ENCODE measurements at places on chromosomes 1 and 21.
A peak's percentile ranks its signal among the peaks of the same experiment; 100 is the strongest.

DNA sequence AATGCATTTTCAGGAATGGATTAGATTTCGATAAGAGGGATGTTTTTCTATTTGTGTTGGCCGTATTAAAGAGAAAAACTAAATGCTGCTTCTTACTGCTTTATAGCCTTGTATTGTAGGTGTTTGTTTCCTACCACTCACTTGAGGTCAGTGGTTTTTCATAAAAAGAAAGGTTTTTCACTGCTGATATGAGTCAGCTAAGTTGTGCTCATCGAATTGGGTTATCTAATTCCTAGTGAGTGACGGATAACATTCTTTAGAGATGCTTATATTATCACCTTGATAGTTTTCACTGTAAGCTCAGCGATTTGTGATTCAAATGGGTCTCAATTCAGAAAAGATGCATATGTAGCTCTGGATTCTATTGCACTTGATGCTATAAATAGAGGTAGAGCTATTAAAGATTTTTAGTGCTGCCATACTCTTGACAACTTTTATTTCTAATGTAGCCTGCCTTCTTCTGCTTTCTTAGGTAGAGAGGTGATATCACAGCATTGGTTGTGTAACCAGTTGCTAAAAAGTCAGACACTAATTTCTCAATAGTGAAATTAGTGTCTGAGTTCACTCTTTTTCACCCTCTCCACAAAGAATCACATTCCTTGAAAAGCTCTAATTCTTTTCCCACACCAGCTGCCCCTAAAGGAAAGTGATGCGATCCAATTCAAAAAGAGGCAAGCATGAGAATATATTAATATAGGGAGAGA, 180.0 kb downstream of the RASAL2 start:
- no peak for DNase-seq

- no peak for DNase-seq
Measured at GRCh38 chr1:8026976-8027747, 1.1 kb upstream of the ERRFI1 start.

GRCh38 chr1:9561429-9561828, 22.2 kb downstream of the SLC25A33 start:
- DNase-seq = no peak

DNA sequence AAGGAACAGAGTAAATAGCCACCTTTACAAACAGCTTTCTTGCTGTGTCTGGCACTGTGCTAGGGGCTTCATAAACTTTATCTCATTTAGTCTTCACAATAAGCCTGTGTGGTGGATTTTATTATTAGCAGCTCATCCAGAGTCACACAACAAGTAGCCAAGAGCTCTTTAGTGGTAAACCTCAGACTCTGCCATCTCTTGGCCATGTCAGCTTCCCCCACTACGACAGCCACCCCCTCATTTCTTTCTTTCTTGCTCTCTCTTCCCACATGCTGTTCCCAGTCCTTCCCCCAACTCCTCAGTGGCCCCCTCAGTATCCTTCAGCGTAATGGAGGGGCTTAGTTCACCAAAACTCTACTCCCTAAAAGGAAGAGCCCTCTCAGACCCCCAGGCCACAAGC, 1.2 kb upstream of the ZNF683 start:
- no peak for DNase-seq

DNA sequence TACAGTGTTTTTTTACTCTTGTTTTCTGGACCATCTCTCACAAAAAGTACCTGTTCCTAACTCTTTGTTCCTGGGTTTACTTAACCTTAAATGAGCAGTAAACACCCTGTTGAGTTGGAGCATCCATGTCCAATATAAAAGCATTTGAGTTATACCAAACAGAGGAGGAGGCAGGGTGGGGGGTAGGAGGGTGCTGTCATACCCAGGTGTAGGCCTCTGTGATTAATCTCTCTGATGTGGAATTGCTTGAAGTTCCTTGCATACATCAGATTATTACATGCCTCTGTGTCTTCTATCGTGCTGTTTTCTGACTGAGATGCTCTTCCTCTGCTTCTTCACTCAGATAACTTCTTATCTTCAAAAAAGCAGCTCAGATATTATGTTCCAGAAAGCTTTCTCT, 28.1 kb upstream of the RGS18 start:
- no peak for DNase-seq

GRCh38 chr1:111101854-111102642, 37.8 kb downstream of the DRAM2 start:
- DNase-seq = no peak

DNA sequence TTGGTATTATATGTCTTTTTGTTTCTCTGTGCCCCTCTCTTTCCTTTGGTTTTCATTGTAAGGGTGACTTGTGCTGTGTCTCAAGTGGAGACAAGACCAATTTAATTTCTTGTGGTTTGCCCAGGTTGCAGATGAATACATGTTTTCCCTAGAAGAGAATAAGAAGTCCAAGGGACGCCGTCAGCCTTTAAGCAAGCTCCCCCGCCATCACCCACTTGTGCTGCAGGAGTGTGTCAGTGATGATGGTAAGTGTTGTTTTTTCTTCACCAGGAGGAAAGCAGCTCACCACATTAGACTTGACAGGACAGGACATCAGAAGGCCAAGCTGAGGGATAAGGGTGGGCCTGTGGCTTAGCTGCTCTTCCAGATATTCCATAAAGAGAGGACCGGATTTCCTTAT, 23.8 kb upstream of the ST3GAL3 start:
- no peak for DNase-seq

DNA sequence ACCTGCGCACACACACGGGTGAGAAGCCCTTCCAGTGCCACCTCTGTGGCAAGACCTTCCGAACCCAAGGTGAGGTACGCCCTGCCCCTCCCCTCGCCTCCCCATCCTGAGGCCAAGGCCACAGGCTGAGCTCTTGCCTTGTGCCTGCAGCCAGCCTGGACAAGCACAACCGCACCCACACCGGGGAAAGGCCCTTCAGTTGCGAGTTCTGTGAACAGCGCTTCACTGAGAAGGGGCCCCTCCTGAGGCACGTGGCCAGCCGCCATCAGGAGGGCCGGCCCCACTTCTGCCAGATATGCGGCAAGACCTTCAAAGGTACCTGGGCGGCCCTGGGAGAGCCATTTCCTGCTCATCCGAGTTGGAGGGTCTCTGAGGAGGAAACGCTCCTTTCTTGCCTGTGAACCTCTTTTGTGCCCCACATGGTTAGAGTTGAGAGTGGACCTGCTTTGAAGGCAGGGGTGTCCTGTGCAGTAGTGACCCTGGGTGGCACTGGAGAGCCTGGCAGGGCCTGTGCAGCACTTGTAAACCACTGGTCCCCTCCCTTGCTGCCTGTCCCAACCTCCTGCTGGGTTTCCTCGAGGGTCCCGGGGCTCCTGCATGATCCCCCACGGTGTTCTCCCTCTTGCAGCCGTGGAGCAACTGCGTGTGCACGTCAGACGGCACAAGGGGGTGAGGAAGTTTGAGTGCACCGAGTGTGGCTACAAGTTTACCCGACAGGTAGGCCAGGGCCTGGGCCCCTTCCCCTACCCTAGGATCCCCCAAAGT, 8.5 kb downstream of the ZBTB48 start:
- DNase-seq = no peak

- DNase-seq = no peak
Measured at GRCh38 chr1:18726368-18726767, 95.7 kb downstream of the PAX7 start.

GRCh38 chr1:116373431-116374352, 648 bp downstream of the ATP1A1 start:
- peak; percentile 56 for DNase-seq

GRCh38 chr1:62307895-62308492, 11.2 kb downstream of the KANK4 start:
- no peak for DNase-seq

DNA sequence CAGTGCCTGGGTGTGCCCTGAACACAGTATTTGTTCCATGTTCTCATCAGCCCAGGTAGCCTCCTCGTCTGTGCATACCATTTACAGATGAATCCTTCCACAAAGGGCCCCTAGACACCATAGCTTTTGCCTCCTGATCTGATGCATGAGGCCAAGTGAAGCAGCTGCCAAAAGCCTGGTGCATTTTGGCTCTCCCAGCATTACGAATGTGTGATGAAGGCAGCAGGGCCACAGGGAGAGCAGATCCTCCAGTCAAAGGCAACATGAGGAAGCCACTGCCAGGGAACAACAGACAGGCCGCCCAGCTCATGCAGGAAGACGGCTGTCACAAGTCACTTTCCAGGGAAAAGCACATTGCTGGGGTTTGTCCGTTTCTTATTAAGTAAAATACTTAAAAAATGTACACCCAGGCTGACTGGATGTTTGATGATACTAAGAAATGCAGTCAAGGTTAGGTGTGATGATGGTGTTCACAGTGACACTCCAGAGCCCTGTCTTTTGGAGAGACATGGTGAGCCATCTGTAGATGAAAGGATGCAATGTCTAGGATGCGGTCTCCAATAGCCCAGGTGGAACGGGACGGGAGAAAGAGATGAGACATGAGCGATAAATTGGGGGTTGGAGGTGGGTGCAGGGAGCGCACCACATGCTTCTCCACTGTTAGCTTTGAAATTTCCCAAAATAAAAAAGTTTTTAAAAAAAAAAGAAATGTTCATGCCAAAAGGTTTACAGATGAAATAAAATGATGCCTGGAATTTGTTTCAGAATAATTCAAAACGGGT, 48.7 kb downstream of the NPHP4 start:
- no peak for DNase-seq

GRCh38 chr1:159686599-159687299, 27.6 kb downstream of the CRP start:
- DNase-seq = no peak

GRCh38 chr1:85628791-85629531, 48.4 kb downstream of the CCN1 start:
- no peak for DNase-seq

DNA sequence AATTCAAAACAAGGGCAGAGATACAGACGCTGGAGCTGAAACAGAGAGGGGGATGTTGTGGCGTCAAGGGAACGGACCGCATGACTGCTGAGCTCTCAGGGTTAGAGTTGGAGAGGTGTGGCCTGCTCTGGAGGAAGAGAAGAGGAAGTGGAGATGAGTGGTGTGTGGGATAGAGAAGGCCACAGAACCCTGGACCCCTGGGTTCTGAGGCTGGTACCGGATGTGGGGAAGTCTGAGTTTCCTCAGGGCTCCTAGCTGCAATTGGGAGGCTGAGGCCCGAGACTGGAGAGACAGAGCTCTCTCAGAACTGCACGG, 1.8 kb downstream of the BCAN start:
- DNase-seq = no peak

DNA sequence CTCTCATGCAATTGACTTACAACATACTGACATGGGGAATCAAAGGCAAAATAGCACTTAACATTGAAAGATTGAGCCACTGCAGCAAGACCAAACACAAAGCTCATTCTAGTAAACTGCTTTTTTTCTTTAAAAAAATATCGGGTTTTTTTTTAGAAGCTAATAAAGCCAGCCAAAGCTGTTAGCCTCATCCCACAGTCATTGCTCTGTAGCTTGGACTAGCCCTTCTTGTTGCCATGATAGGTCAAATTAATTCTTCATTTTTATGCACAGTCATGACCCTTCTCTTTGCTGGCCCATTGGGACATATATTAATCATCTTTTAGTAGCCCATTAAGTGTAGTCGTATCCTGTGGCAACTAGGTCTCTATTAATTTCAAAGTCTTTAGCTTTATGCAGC, 231.3 kb downstream of the ADGRL2 start:
- no peak for DNase-seq

DNA sequence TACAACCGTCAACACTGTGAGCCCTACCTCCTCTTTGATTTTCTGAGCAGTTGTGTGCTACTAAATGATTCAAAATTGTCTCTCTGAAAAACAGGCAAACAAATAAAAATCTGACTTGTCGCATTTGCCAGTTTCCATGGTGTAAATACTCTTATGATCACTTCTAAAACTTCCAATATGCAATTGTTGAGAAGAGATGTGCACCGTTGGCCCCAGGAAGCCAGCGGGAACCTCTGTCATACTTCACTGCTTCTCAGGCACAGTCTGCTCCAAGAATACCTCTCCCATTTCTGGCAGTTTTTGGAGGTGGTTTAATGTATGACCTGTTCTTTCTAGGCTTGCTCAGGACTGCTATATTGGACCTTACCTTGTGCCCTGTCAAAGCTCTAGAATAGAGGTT, 196.0 kb upstream of the NCAM2 start:
- no peak for DNase-seq

DNA sequence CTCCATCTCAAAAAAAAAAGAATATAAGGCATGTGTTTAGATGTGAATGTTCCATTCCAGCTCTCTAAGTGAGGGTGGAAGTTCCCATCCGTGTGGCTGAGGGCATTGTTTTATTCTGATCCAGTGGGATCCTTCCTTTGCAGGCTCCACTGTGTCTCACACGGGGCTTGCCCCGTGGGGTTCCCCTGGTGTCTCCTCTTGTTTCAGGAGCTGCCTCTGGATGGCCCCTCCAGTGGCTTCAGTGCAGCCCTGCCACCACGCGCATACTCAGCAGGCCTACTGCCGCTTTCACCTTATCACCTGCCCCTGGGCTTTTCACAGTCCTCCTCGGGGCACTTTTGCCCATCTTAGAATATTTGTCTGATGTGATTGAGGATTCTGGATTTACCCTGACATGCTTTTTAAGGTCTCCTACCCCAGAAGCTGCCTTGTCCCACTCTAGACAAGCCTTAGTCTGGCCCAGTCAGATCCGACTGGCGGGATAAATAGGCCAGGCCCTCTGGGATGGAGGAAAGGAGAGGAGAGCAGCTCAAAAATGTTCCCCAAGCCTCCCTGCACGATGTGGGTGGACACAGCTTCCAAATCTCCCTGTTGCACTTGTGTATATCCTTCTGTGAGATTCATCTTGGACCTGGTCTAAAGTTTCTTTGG, 55.2 kb downstream of the FAM163A start:
- DNase-seq = no peak

DNA sequence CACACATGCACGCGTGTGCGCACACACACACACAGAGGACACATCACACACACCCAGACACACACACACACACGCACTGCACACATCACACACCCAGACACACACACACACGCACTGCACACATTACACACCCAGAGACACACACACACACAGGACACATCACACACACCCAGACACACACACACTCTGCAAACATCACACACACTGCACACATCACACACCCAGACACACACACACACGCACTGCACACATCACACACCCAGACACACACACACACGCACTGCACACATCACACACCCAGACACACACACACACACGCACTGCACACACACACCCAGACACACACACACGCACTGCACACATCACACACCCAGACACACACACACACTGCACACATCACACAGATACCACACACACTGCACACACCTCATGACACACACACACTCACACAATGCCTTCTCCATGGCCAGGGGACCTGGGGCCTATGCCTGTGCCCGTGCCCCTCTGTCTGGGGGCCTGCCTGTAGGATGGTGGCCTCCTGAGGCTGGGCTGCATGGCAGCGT, 24.4 kb downstream of the CRYAA start:
- no peak for DNase-seq

DNA sequence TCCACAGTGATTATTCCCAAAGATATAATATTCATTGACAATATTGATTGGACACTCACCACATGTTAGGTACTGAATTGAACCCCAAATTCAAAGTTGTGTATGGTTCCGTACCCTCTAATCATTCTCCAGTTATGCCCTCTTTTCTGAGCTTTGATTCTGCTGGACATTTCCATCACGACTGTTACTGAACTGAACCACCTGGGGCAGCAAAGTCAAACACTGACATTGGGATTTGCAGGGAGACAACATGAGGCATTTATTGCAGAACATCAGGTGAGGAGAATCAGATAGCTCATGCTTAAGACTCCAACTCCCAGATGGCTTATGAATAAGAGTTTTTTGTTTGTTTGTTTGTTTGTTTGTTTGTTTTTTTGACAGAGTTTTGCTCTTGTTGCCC, 420.9 kb downstream of the DISC1 start:
- DNase-seq = no peak

- DNase-seq = no peak
Measured at GRCh38 chr1:171389171-171389570, 75.2 kb downstream of the FMO4 start.

Data from T-helper 17 cell (primary cell).